Kidney (tissue), 22 donors: ENCODE measurements at places on chromosomes 12 and 14.

DNA sequence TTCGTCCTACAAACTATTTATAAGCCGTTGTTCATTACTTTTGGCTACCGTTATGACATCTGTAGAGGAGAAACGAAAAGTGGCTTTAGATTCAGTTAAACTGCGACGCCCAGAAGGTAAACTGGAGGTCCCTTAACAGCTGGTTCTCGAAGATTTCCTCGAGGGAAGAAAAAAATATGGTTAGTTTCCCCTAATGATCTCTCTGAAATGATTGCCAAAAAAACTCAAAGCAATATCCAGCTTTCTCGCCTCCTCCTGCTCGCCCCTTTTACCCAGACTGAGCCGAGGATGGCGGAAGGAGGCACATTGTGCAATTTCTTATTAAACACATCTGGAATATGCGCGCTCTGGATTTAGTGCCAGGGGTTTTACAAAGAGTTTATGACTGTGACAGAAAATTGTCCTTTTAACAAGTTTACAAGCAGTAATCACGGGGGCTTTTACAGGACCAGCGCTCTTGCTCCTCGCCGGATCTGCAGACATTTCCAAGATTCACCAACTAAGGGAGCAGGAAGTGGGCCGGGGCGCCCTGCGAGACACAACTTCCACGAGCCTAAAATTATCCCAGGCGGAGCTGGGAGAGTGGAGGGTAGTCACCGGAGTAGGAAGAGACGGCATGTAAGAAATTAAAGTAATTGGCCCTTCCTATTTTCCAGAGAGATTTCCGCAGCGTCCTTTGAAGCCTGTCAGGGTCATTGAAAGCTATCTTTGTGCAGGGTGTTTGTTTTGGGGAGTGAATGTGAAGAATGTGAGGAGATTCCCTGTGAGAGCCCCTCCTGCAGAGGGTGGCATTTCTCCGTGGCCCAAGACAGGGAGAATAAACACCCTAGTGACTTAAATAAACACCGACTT is 5.6 kb downstream of the SIX1 start:
- DNase-seq, result peak; percentile 61

DNA sequence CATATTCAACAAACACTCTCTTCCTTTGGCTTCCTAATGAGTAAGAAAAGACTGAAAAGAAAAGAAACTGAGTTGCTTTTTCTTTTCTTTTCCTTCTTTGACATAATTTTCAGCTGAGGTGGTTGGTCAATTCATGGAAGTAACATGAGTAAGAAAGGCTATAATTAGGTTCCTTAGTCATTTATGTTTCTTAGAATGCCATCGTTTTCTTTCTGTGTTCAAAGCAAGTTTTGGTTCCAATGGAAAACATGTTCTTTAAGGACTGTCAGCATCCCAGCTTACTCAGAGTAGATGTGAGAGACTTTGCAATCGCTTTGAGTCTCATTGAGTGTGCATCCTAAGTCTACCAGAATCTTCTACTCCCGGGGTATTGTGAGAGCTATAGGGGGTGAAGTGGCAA is 882.4 kb downstream of the DIO2 start:
- DNase-seq, result no peak

- DNase-seq, result no peak
Measured at GRCh38 chr14:59707778-59708561, 131.4 kb upstream of the CCDC175 start.

- DNase-seq, result no peak
Measured at GRCh38 chr14:59310633-59311032, 122.2 kb downstream of the DAAM1 start.

DNA sequence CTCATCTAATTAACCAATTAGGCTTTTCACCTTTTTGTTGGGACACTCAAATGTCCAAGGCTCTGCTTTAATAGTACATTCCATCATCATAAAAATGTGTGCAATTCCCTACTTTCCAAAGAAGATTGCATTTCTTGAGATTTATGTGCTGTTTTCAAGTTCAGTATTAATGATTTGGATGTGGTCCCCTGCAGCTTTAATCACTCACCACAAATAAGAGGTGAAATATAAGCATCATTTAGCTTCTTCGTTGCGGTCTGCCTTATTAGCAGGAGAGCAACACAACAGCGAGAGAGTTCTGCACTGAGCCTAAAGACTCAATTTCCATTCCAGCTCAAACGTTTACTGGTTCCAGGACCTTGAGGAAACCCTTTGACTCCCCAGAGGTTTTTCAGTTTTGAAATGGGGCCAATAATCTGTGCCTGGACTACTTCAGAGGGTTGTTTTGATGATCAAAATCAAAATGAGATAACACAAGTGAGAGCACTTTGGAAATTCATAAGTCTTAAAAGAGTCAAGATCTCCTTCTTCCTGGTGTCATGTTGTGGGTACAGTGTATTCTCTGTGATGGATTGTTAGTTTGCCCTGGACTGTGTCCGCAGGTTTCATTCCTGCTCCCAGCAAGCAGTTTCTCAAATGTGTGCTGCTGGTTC is 53.1 kb downstream of the RERG start:
- no peak for DNase-seq
